Stimulated activated CD8-positive, alpha-beta memory T cell treated with anti-CD3 and anti-CD28 coated beads, Interleukin-2, amount 100 ng/mL, for 1 hour (primary cell): ENCODE measurements at places on chromosomes 13 and 19.
A peak's percentile ranks its signal among the peaks of the same experiment; 100 is the strongest.

DNA sequence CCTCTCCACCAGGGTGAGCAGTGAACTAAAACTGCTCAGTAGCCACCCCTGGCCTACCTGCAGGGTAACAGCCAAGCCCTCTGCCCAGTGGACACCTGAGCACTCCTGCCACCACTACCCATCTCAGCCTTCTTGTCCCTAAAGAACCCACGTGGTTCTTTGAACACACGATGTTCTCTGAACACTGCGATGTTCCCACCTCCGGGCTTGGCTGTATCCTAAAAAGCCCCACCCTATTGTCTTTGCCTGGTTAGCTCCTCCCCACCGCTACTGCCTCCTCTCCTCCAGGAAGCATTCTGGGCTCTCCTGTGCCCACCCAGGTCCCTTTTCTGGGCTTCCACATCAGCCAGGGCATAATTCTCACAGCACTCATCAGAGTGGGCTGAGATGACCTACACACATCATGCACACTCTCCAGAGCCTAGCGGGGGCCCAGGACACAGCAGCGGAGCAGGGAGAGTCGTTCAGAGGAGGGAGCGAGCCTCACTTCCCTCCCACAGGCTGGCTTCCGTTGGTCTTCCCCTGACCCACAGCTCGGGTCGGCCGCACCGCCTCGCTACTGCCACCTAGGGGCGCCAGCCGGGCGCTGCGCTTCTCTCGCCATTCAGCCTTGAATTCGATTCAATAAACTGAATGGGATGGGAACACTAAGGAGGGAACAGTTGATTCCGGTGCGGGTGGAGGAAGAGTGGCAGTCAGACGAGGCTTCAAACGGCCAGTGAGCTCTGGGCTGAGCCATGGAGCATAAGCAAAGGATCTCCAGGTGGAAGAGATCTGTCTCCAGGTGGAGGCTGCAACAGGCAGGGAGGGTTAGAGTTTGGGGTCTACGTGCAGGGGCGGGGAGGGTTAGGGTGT is 3.2 kb downstream of the ELAVL1 start:
- DNase-seq = peak; percentile 52

GRCh38 chr19:43412441-43412840 is 2.2 kb upstream of the TEX101 start:
- DNase-seq = no peak

GRCh38 chr13:110448230-110448629 is 113.3 kb downstream of the RAB20 start:
- DNase-seq = no peak

- DNase-seq = peak; percentile 28
These were observed 7.7 kb downstream of the PGLYRP1 start for GRCh38 chr19:46014941-46015686.

DNA sequence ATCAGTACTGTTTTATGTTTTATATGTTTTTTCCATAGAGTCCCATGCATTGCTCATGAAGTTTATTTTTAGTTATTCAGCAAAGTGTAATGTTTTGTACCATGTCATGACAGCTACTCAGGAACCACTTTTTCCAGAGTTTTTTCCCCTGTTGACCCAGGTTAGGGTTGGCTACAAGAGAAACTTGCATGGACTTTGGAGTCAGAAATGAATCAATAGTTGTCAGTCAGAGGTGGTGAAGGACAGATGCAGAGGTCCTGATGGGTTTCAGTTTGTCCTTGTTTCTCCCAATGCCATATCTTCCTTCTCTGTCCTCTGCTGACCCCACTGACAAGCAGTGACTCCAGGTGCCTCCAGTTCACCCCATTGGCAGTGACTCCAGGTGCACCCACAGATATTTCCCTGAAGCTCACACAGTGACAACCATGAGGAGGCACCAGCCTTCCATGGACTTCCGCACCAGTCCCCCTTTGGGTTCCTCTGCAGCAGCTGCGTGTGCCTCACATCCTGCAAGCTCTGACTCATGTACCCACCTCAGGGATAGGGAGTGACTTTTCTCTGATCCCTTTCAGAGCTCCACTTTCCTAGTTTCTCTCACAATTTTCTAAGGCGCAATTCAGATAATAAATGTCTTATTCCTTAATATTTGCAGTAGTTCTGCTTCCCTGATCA is 92.1 kb downstream of the AKAP11 start:
- no peak for DNase-seq

DNA sequence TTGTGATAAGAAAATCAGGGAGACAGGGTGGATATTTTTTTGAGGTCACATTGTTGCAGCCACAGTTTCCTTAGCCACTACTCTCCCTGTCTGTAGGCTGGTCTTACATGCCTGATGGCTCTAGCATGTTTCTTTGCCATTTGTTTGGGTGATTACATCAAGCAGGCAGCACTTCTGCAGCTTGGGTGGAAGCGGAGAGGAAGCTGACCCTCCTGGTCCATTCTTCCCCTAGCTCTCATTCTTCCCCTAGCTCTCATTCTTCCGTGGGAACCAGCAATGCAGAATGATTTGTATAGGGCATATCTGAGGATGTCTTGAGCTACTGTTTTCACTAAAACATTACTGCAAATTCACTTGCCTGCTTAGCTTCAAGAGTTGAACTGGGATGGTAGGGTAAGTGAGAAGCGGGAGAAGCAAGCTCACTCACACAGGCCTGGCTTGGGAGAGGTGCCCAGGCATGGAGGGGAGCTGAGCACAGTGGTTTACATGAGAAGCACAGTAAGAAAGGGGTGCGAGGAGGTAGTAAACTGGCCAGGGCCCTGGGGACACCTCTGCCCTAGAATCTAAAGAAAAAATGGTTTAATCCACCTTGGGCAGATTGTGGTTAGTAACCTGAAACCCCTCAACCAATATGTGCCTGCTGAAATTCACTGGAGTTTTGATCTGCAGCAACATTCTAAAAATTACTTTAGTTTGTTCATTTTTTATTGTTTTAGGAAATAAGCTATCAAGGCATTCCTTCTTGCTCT is 538.9 kb downstream of the RFC3 start:
- no peak for DNase-seq

DNA sequence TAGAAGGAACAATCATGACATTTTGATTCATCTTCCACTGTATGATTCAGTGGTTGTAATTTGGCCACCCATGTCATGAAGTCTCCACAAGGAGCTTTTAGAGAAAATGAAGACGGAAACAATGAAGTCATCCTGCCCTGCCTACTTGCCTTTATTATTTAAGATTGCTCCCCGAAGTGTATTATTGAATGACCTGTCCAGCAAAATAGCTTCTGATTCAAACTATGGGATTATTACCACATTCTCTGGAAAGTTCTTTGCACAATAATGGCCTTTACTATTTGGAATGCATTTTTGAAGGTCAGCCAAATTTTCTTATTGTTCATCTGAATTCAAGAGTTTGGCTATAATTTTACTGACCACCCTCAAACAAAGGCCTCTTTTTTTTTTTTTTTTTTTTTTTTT is 77.8 kb upstream of the RFC3 start:
- no peak for DNase-seq

- DNase-seq = no peak
These were observed 223.5 kb upstream of the MAB21L1 start for GRCh38 chr13:35699825-35700510.

DNA sequence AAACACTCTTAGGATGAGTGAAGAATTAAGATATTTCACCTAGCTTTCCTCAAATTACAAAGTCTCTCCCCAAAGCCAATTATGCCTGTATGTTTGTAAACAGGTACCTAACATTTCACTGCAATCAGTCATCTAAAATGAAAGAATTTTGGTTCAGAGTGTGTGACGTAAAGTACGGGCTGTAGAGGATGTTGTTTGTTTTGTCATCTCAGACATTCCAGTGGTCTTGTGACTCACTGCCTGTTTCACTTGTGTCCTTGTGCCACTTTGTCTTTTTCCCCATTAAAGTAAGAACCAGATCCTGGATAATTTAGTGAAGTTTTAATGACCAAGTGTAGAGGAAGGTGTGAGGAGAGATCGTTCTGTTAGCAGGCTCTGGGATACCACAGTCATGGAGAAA is 28.6 kb upstream of the EID2 start:
- DNase-seq = no peak

DNA sequence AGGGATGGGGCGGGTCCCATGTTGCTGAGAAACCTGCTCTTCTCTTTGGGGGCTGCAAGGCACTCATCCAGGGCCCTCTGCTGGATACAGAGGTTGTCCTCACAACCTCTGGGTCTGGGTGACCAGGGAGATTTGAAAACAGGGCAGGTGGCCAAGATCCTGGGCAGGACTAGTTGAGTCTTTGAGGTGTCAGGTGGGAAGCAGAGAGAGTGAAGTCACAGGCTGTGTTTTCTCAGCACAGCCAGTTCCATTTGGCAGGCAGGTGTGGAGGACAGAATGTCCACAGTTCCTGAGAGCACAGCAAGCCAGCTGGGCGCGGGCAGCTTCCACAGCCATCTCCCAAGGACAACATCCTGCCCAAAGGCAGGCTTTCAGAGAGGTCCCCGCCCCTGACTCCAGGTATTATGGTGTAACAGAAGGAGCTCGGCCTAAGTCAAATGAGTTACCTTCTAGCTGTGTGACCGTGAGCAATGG is 118.8 kb downstream of the NUFIP1 start:
- DNase-seq = no peak

DNA sequence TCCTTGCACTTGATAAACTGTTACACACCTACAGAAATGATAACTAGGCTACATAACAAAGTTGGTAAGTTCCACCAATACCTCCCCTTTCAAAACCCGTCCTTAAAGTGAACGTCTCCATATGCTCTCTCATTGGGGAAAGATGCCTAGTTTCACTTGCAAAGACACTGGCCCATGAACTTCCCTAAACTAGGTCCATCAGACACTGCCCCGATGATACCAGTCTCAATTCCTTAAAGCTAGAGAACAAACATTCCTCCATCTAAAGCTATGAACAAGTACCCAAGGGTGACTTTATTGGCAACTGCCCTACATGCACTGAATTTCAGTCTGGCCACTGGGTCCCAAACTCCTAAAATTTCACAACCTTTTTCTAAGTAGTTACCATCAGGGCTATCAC is 39.9 kb downstream of the FOXO1 start:
- DNase-seq = no peak

DNA sequence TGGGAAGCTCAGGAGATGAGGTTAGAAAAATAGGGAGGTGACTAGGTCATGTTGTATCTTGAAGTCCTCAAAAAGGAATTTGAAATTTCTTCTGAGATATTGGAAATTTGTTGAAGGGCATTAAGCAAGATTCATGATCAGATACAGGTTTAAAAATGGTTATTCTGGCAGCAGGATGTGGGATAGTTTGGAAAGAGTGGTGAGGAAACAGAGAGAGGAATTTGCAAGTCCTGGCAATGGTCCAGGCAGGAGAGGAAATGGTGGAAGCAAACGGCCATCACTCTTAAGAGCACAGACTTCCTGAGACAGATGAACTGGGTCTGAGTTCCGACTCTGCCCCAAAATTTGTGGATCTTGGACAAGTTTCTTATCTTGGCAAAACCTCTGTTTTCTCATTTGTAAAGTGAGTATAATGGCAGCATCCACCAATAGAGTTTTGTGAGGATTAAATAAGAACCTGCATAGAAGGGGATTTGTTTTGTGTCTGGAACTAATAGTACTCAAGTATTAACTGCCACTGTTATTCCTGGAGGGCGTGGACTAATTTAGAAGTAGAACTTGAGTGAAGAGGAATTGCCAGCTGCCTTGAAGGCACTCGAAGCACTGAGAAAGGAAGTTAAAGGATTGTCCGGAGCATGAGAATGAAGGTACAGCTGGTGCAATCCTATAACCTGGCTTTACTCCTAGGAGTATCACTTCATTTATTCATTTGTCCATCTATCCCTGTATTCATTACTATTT is 99.6 kb downstream of the CCNA1 start:
- no peak for DNase-seq

- DNase-seq = no peak
These were observed 551 bp downstream of the FZR1 start for GRCh38 chr19:3506384-3507340.

DNA sequence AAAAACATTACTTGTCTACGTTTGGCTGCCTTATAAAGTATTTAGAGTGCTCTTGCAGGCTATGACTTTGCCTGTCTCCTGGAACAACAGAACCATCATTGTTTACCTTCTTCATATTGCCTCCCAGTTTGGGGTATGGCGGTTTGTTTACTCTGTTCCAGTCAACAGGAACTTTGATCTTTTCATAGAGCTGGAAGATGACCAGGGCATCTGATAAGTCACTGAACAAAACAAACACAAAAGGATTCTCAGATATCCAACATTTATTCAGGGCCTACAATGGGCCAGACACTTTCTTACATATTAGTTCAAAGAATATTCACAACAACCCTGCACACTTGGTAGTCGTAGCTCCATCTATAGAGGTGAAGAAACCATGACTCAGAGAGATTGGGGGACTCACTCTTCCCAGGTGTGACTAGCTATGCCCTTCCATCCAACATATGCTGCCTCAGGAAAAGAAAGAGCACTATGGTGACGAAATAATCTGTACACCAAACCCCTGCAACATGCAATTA is 38.4 kb upstream of the CPB2 start:
- DNase-seq = no peak

- no peak for DNase-seq
These were observed 512.0 kb upstream of the PCDH20 start for GRCh38 chr13:61927648-61928047.

DNA sequence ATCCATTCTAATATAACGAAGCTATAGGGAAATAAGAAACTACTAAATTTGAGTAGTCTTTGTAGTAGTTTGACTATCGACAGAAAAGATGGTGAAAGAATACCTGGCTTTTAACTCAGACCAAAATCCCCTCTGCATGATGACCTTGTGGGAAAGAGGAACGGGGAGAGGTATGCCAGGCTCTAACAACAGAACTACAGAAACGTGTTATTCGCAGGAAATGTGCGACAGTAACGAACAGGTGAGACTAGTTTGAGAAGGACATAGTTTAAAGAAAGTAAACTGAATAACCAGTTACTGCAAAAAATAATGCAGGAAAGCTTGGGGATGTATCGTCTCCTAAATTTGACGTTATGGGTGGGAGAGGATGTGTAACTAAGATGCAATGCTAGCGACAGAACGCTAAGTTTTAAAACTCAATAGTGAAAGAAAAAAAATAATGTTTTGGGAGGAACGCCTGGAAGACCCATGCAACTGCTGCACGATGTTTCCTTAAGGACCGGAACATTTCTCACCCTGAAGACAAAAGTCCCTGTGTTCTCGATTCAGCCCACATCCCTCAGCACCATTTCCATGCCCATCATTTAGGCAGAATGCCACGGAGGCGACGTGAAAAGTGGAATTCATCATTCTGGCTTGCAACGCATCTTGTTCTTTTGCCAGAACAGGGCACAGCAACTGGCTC is 1.6 kb upstream of the RAP2A start:
- DNase-seq = no peak

GRCh38 chr19:3932931-3933810 is at the start of gene NMRK2:
TSS of gene NMRK2 (plus strand) at chr19:3933069. CDS start at chr19:3933672, 603 bp downstream.
- no peak for DNase-seq

DNA sequence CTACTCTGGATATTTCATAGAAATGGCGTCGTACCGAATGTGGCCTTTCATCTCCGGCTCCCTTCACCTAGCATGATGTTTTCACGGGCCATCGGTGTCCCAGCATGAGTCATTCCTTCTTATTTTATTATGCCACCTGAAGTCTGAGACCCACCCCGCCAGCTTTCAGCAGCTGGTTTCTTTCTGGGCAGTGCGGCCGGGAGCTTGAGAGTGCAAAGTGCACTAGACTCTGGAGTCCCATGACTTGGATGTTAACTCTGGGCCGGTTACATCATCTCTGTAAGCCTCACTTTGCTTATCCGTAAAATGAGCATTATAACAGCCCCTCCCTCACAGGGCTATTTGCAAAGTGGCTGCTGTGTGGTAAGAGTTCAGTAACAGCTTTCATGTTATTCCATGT is 5.8 kb upstream of the KMT5C start:
- DNase-seq = no peak
